CD4-positive, alpha-beta T cell treated with Interleukin-10 for 1 hour (primary cell): ENCODE measurements at places on chromosomes 3 and 15.

DNA sequence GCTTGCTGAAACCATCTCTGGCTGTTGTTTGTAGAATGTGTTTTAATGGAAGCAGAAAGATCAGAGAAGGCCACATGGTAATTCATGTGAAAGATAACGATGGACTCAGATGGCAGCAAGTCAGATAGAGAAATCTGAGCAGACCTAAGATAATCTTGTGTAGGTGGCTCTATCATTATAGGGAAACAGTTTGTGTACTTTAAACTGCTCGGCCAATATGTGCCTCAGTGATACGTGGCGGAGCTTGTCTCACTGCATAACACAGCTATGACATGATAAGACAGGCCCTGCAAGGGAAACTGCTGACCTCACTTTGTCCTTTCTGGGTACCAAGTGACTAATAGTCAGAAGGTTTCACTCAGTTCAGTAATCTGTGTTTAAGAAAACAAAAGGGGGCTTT is 51.0 kb downstream of the MME start:
- DNase-seq: no peak

- no peak for DNase-seq
Observed at GRCh38 chr3:150365132-150365604, 42.9 kb upstream of the TSC22D2 start.

DNA sequence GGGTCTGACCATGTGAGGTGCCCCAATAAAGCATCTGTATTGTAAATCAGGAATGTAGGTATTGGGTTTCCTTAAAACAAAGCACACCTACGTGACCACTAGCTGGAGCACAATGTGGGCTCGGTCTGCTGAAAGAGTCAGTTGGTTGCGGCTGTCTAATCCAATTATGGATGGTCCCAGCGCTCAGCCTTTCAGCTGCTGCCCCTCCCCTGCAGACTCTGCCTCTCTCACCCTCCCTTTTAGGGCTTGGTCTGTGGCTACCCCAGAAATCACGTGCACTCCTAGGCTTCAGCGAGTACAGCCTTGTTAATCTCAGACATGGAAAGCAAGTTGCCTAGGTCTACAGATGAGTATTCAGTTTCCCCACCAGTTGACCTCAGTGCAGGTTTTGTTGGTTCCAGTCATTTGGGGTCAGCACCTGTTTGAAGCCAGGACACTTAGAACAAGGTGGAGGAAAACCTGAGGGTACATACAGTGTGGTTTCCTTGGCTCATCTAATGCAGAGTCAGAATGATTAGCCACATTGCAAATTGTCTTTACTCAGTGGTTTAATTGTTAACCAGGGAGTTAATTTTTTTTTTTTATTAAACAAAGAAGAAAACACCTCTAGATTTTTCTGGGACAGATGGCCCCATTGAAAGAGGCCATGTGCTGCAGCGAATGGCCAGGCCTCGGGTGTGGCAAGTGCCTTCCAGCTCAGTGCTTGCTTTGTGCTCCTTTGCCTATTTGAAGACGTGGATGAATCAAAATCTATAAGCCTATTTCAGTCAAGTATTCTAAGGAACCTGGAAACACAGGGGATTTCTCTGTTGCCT is 137.7 kb downstream of the IGF1R start:
- DNase-seq: no peak

GRCh38 chr3:78322780-78323179 is 1282.9 kb downstream of the ROBO2 start:
- no peak for DNase-seq

GRCh38 chr3:71926616-71927015 is 141.7 kb upstream of the PROK2 start:
- no peak for DNase-seq

- DNase-seq: no peak
Observed at GRCh38 chr3:29745232-29745870, 464.5 kb downstream of the RBMS3 start.

- no peak for DNase-seq
Observed at GRCh38 chr15:39140060-39140604, 440.7 kb upstream of the THBS1 start.

- DNase-seq: no peak
Observed at GRCh38 chr3:23739536-23739935, 66.2 kb upstream of the UBE2E1 start.

DNA sequence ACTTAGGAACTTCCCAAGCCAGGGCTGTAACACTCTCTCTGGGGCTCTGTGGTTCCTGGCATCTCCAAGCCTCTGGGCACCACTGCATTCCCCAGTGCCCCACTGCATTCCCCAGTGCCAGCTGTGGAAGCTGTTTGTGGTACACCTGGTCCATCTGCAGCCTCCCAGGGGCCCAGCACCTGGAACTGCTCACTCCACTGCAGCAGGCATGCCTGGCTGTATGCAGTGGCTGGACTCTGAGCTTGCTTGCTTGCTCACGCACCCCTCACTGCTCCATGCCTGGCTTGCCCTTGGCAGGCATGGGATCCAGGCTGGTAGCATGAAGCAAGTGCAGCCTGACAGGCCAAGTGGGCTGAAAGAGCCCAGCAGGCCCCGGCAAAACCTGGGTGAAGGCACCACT is 512.1 kb downstream of the SQOR start:
- no peak for DNase-seq

GRCh38 chr3:177490626-177491025 is 293.3 kb upstream of the TBL1XR1 start:
- no peak for DNase-seq

GRCh38 chr3:31247850-31248562 is 284.7 kb upstream of the STT3B start:
- DNase-seq: no peak

DNA sequence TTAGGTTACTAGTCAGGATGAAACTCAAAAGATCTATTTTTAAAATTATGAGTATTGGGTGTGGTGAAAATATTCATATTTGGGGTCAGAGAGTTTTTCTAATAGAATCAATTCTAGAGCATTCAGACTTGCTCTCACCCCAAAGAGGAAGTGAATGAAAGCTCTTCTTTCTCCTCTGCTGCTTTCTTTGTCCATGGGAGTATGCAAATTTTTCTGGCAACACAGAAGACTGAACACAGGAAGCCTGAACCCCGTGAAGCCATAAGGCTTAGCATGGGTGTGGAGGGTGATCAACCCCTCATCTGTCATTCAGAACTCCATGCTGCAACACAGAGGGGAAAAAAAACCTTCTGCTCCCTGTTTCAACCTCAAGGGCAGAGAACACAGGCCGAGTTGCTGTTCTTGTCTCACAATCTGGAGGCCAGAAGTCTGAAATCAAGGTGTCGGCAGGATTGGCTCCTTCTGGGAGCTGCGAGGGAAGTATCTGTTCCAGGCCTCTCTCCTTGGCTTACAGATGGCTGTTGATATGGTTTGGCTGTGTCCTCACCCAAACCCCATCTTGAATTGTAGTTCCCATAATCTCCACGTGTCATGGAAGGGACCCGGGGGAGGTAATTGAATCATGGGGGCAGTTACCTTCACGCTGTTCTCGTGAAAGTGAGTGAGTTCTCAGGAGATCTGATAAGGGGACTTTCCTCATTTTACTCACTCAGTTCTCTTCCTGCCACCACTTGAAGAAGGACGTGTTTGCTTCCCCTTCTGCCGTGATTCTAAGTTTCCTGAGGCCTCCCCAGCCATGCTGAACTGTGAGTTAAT is 33.7 kb upstream of the CD47 start:
- peak; percentile 84 for DNase-seq

GRCh38 chr3:43180694-43181093 is 74.8 kb upstream of the POMGNT2 start:
- no peak for DNase-seq

DNA sequence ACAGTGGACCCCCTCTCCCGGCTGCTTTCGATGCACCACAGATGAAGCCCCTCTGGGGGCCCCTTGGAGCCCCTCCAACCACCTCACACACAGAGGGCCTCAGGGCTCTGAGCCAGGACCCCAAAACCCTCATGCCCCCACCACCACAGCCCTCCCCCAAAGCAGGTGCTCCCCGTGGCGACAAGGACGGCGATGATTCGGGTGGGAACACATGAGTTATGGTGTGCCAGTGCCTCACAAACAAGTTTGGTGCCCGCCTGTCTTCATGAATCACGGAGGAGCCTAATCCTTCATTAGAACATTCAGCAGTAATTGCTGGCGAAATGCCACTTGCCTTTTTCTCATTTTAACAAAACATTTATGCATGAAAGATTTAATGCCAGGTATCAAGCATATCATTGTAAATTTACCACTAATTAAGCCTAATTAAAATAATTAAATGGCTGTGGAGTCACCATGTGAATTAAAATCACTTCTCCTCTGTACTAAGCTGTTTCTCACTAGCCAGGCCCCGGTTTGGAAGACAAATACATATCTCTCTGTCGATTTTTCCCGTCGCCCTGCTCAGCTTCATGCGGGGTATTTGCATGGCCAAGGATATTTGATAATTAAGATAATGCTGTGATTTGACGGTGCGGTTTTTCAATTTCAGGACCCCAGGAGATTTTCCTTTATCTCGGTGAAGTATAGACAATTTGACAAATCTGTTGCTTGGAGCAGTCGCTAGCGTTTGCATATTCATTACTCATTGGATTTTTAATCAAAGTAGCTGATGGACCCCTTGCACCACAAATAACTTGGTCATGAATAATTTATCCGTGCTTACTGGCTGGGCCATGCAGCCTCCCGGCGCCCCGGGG is 157.0 kb downstream of the TLE3 start:
- no peak for DNase-seq

- peak; percentile 74 for DNase-seq
Observed at GRCh38 chr3:31213869-31214486, 318.7 kb upstream of the STT3B start.

- no peak for DNase-seq
Observed at GRCh38 chr3:11289864-11290263, 17.7 kb downstream of the ATG7 start.

- no peak for DNase-seq
Observed at GRCh38 chr3:80767604-80768003, 993.8 kb downstream of the GBE1 start.

- DNase-seq: no peak
Observed at GRCh38 chr15:66045542-66045941, 176.3 kb downstream of the RAB11A start.

DNA sequence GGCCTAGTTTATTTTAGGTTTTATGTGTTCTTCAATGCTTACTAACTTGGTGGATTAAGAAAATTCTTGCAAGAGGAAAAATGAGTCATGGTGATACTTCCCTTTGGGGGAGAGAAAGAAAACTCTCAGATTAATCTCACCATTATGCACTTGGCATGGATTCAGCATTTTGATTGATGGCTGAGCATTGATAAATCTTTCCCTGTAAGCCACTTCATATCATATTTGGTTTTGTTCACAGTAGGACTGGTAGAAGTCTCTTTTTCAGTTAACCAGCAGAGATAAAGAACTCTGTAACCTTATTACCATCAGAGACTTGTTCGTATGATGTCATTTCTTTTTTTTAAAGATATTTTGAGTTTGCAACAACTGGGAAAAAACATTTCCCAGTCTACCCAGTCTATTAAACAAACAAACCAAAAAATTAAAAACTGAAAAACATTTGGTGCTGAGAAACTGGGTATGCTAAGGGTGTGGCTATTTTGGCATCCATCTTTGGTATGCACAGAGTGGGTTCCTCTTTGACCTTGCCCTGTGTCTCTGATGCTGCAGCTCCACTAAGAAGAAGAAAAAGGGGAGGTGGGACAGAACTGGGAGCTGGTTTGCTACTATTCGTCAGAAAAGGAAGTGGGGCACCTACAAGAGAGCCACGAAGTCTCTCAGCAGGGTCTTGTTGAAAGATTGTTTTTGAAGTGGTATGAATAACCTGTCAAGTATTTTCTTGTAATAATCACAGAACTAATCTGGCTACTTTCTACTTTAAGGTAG is 17.2 kb downstream of the TMOD3 start:
- DNase-seq: no peak

DNA sequence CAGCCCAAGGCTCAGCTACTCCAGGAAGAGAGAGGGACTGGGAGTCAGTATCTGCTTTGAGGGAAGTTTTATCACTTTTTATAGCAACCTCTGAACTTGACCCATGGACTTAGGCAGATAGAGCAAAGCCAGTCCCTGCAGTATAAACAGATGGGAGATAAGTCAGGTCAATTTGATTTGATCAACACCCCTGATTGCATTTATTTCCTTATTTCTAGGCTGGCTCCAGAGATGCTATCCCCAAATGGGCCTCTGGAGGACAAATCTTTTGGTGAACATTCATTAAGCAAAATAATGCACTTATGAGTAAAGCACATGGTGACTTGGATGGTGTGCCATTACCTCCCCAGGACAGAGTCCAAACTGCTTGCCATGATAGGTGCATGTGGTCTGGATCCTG is 8.9 kb upstream of the IDH3A start:
- DNase-seq: no peak

DNA sequence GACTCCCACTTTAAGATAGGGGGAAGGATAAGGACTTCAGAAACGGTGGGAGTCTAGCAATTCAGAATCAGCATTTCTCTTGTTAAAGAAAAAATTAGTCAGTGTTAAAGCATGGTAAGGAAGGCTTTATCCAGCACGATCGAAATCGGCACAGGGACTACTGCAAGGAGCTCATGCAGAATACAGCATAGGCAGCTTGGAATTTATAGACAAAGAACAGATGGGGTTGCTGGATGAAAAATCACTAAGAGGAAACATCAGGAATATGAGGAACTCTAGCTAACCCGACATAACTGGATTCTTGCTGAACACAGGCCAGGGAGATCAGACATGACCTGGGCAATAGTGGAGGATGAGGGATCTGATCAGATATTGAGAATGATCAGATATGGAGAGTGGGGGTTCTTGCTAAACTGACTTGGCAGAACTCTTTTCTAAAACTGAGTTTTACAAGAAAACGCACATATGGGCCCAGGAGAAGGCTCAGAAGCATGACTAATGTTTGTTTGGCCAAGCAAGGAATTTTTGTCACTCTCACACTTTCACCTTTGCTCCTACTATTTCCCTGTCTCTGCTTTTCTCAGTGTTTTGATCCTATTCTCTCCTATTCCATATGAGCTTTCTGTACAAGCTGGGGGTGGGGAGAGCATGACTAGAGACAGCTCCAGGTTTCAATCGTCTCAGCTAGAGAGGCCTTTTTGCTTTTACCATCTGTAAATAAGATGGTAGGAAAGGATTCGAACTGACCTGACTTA is 3.9 kb upstream of the PLCH1 start:
- no peak for DNase-seq

DNA sequence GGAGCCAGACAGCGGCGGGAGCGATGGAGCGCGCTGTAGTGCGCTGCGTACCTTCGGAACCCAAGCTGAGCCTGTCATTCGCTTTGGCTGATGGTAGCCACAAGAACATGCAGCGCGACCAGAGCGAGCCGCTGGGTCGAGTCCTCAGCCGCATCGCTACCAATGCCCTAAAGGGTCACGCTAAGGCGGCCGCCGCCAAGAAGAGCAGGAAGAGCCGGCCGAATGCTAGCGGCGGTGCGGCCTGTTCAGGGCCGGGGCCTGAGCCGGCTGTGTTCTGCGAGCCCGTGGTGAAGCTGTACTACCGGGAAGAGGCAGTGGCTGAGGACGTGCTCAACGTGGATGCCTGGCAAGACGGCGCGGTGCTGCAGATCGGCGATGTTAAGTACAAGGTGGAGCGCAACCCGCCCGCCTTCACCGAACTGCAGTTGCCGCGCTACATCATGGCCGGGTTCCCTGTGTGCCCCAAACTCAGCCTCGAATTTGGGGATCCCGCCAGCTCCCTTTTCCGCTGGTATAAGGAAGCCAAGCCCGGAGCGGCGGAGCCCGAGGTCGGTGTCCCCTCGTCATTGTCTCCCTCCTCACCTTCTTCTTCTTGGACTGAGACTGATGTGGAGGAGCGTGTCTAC is 498 bp downstream of the PDE12 start:
- DNase-seq: peak; percentile 49
